ENCODE measurements at places on chromosomes 1 and 21. TPM values are rescaled to one million over a fixed set of nuclear protein-coding genes. Genes with fewer than 3 reads are reported as not detected.

The SPRR2F gene
- total RNA-seq: not detected

DNA sequence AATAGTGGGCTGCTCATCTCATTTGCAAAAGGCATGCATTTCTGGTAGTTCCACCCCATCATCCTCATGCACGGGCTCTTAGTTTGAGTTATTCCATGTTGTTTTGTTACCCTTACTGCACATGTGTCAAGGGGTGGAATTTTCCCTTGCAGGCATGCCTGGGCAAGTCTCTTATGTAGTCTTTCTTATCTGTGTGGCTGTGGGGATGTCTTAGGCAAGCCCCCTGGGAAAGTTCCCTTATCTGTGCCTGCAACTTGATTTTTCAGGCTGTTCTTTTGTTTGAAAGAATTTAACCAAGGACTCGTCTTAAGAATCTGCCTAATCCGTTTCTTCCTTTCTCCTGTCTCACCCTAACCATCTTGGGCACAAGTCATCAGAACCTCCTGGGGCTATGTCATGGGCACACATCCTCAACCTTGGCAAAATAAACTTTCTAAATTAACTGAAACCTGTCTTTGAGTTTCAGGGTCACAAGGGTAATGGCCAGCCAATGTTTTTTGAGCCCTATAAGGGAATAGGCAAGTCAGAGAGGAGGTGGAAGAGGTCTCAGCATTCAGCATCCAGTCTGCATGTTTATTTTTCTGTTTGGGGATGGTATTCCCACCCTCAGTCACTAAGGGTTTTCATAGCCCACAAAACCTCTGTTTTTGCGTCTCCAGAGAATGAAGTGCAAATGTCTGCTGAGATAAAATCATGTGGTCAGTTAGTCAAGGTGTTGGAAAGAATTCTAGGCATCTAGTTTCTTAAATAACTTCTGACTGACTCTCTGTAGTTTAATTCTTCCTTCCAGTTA lies 579.7 kb downstream of the PLA2G4A start:
- no peak for DNase-seq

The GJA5 gene
- 1.1 TPM for total RNA-seq

GRCh38 chr21:34340061-34340460 lies 23.7 kb upstream of the KCNE2 start:
- no peak for DNase-seq

GRCh38 chr1:220962031-220962751 lies 82.9 kb downstream of the HLX start:
- peak; percentile 62 for DNase-seq

Measured in left lobe of liver (tissue), 2 donors.